ENCODE measurements at places on chromosomes 2 and 18.

DNA sequence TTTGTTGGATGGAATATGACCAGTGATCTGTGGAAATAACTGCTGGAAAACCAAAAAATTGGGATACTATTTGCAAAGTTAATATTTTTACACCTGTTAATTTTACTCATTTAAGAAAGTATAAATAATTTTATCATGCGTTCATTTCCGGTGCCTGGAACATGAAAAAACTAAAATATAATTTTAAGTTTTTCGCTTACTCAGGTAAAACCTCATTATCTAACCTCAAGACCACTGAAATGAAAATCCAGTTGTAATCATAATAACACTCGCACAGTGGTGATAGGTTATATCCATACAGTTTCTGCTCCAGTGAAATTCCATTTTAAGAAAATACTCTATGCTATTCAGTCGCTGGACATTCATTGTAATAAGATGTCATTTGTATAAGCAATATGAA, 517.9 kb downstream of the DPP10 start:
- no peak for DNase-seq

- no peak for DNase-seq
Measured at GRCh38 chr2:208556983-208557484, 150.4 kb downstream of the PTH2R start.

- DNase-seq = no peak
Measured at GRCh38 chr2:174338147-174338605, 3.4 kb downstream of the SP9 start.

GRCh38 chr2:106059416-106060065, 134.6 kb downstream of the UXS1 start:
- DNase-seq = no peak

DNA sequence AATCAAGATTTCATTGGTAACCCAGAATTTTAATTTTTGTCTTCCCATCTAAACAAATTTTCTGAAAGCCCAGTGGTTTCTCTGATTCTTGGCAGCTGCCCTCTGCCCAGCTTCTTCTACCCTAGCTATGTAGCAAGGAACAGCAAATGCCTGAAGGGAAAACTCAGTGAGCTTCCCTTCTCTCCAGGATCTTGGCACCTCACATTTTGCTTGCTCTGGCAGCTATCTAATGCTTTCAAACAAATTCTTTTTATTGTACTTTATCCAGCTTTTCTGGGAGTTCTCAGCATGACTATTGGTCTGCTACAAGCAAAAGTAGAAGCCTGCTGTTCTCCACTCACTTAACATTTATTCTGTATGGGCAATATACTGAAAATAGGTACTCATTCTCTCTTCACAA, 18.3 kb upstream of the GFPT1 start:
- DNase-seq = no peak

DNA sequence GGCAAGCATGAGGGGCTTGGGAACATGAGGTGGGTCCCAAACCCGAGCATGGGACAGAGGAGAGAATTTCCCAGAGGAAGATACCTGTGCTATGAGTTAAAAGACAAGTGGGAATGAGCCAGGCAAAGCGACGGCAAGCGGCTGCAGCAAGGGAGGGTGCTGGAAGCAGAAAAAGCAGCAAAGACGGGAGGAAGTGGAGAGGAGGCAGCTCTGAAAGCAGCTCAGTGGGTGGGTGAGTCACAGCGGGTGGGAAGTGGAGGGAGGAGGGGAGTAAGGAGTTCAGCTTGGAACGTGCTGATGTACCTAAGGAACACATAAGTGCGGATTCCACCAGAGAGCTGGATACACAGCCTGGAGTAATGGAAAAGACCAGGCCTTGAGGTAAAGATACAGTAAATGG, 41.4 kb downstream of the THUMPD2 start:
- DNase-seq = no peak

GRCh38 chr2:33785201-33786106, 186.4 kb upstream of the FAM98A start:
- DNase-seq = no peak
